ENCODE measurements at places on chromosomes 7 and 10.

- DNase-seq = no peak
These were observed 62.5 kb downstream of the DAGLB start for GRCh38 chr7:6385110-6385781.

GRCh38 chr10:48976196-48976595 lies 36.6 kb upstream of the LRRC18 start:
- no peak for DNase-seq

GRCh38 chr10:82266438-82266837 lies 391.4 kb downstream of the NRG3 start:
- DNase-seq = no peak

- DNase-seq = no peak
These were observed 32.5 kb downstream of the BMPER start for GRCh38 chr7:33937871-33938270.

GRCh38 chr10:1560535-1561192 lies 176.7 kb downstream of the ADARB2 start:
- no peak for DNase-seq

DNA sequence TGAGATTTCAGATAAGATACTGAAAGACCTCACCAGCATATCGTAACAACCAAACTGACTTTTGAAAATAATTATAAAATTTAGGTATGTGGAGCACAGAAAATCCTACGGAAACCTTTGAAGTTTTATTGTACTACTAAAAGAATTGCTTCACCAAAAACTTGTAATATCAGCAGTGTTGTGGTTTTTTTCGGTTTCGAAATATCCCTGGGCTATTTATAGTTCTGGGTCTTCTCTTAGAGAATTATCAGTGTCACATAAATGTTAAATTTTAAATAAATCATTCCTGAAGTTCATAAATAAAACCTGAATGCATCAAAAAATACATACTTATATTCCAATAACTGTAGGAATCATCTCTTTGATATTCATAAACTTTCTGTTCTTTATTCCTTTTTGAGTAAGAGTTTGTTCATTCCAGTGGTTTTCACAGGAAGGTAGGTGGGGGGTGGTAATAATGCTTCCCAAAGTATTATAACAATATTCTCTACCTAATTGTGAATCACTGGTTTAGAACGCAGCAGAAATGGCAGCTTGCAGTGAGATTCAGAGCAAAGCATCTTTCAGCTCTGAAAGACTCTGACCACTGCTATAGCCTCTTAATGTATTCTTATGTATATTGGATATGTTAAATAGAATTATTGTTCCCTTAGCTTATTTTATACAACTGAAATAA lies 60.2 kb downstream of the ZNF277 start:
- DNase-seq = no peak

- no peak for DNase-seq
These were observed 168.0 kb upstream of the RHEB start for GRCh38 chr7:151687523-151688235.

GRCh38 chr7:36182854-36183604 lies 30.0 kb downstream of the EEPD1 start:
- no peak for DNase-seq

- DNase-seq = no peak
These were observed 46.4 kb upstream of the FIGNL1 start for GRCh38 chr7:50496569-50496968.

DNA sequence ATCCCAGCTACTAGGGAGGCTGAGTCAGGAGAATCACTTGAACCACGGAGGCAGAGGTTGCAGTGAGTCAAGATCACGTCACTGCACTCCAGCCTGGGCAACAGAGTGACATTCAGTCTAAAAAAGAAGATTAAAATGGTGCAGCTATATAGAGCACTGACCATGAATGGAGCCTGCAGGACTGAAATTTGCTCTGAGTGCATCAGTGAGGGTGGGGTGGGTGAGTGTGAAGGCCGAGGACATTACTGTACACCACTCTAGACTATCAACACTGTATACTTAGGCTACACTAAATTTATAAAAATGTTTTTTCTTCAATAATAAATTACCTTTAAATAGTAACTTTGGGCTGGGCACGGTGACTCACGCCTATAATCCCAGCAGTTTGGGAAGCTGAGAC lies 294.7 kb downstream of the PTPRN2 start:
- no peak for DNase-seq

GRCh38 chr7:47378728-47379395 lies 203.0 kb downstream of the TNS3 start:
- DNase-seq = no peak

GRCh38 chr10:58846856-58847255 lies 329.6 kb upstream of the PHYHIPL start:
- DNase-seq = no peak

GRCh38 chr7:92569137-92569536 lies 21.1 kb downstream of the FAM133B start:
- no peak for DNase-seq

GRCh38 chr10:14953424-14954000 lies 384 bp downstream of the DCLRE1C start:
- no peak for DNase-seq

GRCh38 chr7:135901585-135902540 lies 75.3 kb downstream of the MTPN start:
- DNase-seq = no peak

- DNase-seq = no peak
These were observed 139.0 kb downstream of the HERPUD2 start for GRCh38 chr7:35555934-35556333.

- DNase-seq = no peak
These were observed 143.4 kb downstream of the C10orf105 start for GRCh38 chr10:71575934-71576801.

GRCh38 chr7:48217753-48218152 lies 46.5 kb downstream of the ABCA13 start:
- no peak for DNase-seq

GRCh38 chr7:15584575-15584974 lies 22.8 kb upstream of the AGMO start:
- DNase-seq = no peak

DNA sequence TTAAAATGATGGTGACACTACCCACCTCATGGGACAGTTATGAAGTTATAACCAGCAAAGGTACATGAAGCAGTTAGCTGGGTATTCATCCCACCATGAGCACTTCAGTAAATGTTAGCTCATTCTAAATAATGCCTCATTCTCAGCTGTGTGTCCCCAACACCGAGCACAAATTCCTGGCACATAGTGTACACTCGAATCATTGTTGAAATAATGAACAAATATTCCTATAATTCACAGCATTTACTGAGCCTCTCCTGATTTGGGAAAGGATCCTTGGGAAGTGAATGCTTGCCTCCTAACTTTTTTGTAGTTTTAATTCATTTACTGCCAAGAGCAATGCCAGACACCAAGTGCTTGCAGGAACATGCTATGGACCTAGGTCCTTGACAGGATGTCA lies 235.2 kb downstream of the DGKI start:
- DNase-seq = no peak

DNA sequence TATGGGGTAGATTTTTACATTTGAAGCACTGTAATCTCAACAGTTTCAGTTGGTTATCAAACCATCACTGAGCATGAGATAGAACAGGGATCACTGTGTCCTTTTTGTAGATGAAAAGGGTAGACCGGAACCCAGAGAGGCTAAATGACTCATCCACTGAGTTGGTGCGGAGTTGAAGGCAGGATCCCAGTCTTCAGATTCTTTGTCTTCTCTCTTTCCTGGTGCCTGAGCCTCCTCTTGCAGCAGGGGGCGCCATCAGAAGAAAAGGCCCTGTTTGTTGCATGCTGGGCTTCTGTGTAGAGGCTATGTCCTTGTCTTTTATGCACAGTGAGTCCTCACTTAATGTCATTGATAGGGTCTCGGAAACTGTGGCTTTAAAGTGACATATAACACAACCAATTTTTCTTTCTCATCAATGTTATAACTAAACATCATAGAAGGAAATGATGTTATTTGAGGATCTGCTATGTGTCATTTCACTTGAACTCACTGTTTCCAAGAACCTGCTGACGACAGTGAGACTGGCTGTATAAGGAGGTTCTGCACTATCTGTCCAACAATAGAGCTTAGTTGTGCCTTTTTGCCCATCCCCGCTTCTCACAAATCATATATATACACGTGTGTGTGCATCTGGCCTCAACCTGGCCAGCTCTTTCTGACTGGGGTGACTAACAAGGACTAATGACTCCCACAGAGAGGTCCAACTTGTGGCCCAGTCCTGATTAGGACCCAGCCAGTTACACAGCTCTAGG lies 14.3 kb downstream of the ZNF282 start:
- peak; percentile 47 for DNase-seq

GRCh38 chr10:306007-306674 lies 170.9 kb downstream of the ZMYND11 start:
- no peak for DNase-seq

- DNase-seq = no peak
These were observed 28.9 kb downstream of the GNA12 start for GRCh38 chr7:2814946-2815874.

DNA sequence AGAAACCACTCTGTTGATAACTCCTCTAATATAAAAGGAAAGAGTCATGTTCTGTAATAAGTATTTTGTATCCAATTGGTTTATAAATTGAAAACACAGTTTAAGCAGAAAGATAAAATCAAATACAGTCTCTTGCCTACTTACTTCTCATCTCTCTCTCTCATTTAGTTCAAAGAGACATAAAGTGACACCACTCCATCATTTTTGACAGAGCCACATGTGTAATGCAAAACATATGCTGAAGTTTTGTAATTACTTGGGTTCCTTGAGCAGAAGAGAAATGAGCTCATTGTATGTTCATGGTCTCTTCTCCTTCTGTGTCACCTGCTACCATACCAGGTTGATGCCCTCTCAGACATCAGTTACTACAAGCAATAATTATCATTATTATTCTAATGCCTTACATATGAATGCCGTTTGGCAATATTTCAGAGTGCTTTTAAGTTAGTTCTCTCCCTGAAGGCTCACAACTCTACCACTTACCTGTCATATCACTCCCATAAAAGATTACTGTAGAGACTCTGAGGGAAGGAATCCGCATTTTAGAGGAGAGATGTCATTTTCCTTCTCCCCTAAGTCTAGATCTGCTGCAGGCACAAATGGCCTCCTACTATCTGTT lies 59.9 kb upstream of the SKAP2 start:
- no peak for DNase-seq

DNA sequence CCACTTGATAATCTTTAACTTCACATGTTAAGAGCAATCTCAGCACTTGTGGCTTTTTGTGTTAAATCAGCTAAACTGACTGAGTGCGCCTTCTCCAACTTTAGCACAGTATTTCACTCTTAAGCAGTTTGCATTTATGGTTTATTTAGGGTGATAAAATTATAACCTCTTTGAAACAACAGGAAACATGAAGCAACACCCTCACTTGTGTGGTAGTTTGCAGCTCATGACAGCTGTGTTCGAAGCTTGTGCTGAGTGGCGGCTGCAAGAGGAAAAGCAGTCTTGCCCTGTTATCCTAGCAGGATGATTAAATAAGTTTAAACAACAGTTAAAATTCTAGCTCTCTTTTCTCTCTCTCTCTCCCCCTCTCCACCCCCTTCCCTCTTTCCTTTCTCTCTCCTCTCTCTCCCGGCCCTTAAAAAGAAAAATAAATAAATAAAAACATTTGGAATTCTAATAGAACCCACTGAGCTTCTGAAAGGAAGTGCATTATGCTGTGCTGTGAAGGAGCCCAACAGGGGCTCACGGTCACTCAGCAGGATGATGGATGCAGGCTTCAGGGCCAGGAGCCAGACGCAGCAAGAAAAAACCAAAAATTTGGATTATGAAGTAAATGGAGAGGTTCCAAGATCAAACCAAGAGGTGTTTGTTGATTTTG lies 25.2 kb downstream of the OGDH start:
- DNase-seq = peak; percentile 61

GRCh38 chr10:3955493-3955892 lies 170.5 kb upstream of the KLF6 start:
- no peak for DNase-seq

DNA sequence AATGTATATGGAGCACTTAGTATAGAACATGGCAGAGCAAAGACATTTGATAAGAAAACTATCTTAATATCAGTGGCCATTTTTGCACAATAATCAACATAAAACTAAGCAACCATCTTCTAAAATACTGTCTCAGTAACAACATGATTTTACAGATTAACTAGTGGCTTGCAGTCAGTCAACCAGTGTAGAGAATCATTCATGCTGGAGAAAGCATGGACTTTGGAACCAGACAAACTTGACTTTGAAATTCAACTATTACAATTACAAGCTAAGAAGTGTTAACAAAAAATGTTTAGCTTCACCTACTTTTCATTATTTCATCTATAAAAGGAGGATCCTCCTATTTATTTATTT lies 27.7 kb downstream of the CUBN start:
- DNase-seq = no peak

Measured in effector memory CD8-positive, alpha-beta T cell (primary cell).